Small intestine (tissue), 16 donors: ENCODE measurements at places on chromosomes 1 and 21. TPM values are rescaled to one million over a fixed set of nuclear protein-coding genes. Genes with fewer than 3 reads are reported as not detected.
A peak's percentile ranks its signal among the peaks of the same experiment; 100 is the strongest.

DNA sequence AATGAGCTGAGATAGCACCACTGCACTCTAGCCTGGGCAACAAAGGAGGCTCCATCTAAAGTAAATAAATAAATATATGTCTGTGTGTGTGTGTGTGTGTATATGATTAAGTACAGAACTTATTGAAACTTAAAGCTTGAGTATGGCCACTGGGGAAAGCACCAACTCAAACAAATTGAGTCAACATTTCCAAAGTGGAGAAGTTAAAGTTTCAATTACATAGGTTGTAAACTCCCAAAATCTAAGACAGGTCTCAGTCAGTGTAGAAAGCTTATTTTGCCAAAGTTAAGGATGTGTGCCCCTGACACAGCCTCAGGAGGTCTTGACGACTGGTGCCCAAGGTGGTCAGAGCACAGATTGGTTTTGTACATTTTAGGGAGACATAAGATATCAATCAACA is 458.9 kb upstream of the RGS18 start:
- no peak for DNase-seq
- H3K36me3 ChIP-seq, result no peaks in the 10 kb centered on the region
- H3K27me3 ChIP-seq, result no peaks in the 10 kb centered on the region
- H3K4me3 ChIP-seq, result no peak overlapping the region
- H3K27ac ChIP-seq, result no peak overlapping the region

GRCh38 chr1:61132176-61132638 is 49.8 kb downstream of the NFIA start:
- no peaks in the 10 kb centered on the region for H3K36me3 ChIP-seq
- H3K4me3 ChIP-seq, result no peak overlapping the region
- H3K27ac ChIP-seq, result no peak overlapping the region
- H3K27me3 ChIP-seq, result no peaks in the 10 kb centered on the region
- DNase-seq, result no peak

- DNase-seq, result no peak
- no peak overlapping the region for H3K27ac ChIP-seq
- no peak overlapping the region for H3K4me3 ChIP-seq
- no peaks in the 10 kb centered on the region for H3K27me3 ChIP-seq
These were observed 145.1 kb downstream of the KCNJ6 start for GRCh38 chr21:37771181-37771580.

- H3K36me3 ChIP-seq, result no peaks in the 10 kb centered on the region
- no peaks in the 10 kb centered on the region for H3K27me3 ChIP-seq
- DNase-seq, result no peak
- no peak overlapping the region for H3K4me3 ChIP-seq
These were observed 119.1 kb upstream of the C1orf174 start for GRCh38 chr1:4019147-4019521.

- no peak for DNase-seq
- no peaks in the 10 kb centered on the region for H3K4me1 ChIP-seq
- H3K36me3 ChIP-seq, result no peaks in the 10 kb centered on the region
- H3K4me3 ChIP-seq, result no peak overlapping the region
These were observed 11.6 kb downstream of the RNF223 start for GRCh38 chr1:1062348-1063163.

DNA sequence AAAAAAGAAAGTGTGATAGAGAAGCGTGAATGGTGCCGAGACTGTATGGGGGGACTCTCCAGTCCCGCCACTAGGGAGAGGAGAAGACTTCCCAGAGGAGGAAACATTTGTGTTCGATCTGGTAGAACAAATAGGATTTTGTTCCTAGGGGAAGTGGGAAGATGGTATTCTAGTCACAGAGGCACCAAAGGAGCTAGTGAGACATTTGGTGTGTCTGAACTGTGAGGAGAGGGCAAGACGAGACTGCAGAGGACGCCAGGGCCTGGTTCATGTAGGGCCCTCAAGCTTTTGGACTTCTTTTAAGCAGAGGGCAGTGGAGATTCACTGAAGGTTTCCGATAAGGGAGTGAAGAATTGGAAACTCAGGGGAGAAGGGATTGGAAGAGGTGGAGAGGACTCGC is 2.9 kb downstream of the BTBD19 start:
- no peaks in the 10 kb centered on the region for H3K27me3 ChIP-seq
- H3K4me3 ChIP-seq, result no peak overlapping the region
- H3K36me3 ChIP-seq, result no peaks in the 10 kb centered on the region
- no peak overlapping the region for H3K27ac ChIP-seq
- DNase-seq, result peak; percentile 11

KMO gene
- polyA plus RNA-seq, result 0.76 TPM

- H3K36me3 ChIP-seq, result no peaks in the 10 kb centered on the region
- DNase-seq, result no peak
- H3K4me3 ChIP-seq, result no peak overlapping the region
- no peaks in the 10 kb centered on the region for H3K4me1 ChIP-seq
- H3K27me3 ChIP-seq, result no peaks in the 10 kb centered on the region
These were observed 457.3 kb upstream of the VAMP3 start for GRCh38 chr1:7313826-7314225.

GRCh38 chr1:147579934-147580537 is 38.7 kb downstream of the BCL9 start:
- peak overlapping the region; percentile 28 for H3K27ac ChIP-seq
- peak; percentile 11 for DNase-seq
- peaks cover 4% of the 10 kb centered on the region for H3K27me3 ChIP-seq
- H3K4me3 ChIP-seq, result peak overlapping the region; percentile 14
- H3K36me3 ChIP-seq, result no peaks in the 10 kb centered on the region

SLC45A1 gene
- not detected for polyA plus RNA-seq

DNA sequence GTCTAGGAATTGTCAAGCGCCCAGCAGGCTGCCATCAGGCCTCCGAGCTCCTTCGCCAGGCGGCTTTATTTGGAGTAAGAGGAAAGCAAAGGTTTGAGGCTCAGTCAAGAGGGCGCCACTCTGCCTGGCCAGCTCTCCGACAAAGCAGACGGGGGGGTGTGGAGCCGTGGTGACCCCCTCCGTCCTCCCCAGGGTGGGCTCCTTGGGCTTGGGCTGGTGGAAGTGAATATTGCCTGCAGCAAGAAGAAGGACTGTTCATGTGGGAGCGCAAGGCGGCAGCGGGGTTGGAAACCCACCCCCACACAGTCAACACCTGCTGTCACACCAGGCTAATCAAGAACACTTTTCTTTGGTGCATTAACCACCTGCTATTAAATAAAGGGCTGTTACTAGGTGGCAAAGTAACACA is 14.6 kb downstream of the EPHX1 start:
- peak overlapping the region; percentile 64 for H3K27ac ChIP-seq
- no peaks in the 10 kb centered on the region for H3K36me3 ChIP-seq
- no peak for DNase-seq
- H3K27me3 ChIP-seq, result no peaks in the 10 kb centered on the region
- peaks cover 37% of the 10 kb centered on the region for H3K4me1 ChIP-seq
- no peak overlapping the region for H3K4me3 ChIP-seq

DNA sequence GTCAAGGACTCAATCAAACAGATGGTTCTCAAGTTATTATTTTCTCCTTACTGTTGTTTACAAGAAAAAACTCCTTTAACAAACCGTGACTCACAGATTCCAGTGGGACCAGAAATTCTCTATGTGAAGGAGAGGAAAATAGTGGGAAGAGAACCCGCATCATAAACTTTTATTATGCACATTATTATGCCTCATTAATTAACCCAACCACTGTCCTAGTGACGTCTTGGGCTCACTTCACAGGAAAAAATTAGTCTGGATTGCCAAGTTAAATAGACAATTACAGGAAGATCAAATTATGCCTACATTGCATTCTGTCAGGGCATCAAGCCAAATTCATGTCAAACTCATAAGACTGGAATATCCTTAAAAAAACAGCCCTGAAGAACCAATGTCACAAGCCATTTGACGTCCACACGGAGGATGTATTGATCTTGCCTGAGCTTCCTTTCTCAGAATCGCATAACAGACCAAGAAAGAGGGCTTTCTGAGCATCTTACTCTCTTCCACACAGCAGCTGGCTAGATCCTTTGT is 347.8 kb downstream of the DUSP10 start:
- no peak overlapping the region for H3K27ac ChIP-seq
- no peak overlapping the region for H3K4me3 ChIP-seq
- no peaks in the 10 kb centered on the region for H3K27me3 ChIP-seq
- no peaks in the 10 kb centered on the region for H3K4me1 ChIP-seq

DNA sequence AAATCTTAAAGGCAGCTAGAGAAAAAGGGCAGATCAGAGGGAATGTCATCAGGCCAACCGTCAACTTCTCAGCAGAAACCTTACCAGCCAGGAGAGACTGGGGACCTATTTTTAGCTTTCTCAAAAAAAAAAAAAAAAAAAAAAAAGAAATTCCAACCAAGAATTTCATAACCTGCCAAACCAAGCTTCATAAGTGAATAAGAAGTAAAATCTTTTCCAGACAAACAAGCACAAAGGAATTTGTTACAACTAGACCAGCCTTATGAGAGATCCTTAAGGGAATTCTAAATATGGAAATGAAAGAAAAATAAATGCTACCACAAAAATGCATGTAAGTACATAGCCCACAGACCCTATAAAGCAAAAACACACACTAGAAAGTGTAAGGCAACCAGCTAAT is 267.7 kb downstream of the AKT3 start:
- H3K36me3 ChIP-seq, result no peaks in the 10 kb centered on the region
- no peak overlapping the region for H3K27ac ChIP-seq
- H3K4me1 ChIP-seq, result no peaks in the 10 kb centered on the region
- H3K4me3 ChIP-seq, result no peak overlapping the region
- DNase-seq, result no peak

THEM5 gene
- not detected for polyA plus RNA-seq

- no peak overlapping the region for H3K4me3 ChIP-seq
- H3K4me1 ChIP-seq, result no peaks in the 10 kb centered on the region
- H3K36me3 ChIP-seq, result no peaks in the 10 kb centered on the region
- no peaks in the 10 kb centered on the region for H3K27me3 ChIP-seq
- DNase-seq, result no peak
- no peak overlapping the region for H3K27ac ChIP-seq
These were observed 26.4 kb upstream of the SMYD3 start for GRCh38 chr1:246533371-246533905.

DNA sequence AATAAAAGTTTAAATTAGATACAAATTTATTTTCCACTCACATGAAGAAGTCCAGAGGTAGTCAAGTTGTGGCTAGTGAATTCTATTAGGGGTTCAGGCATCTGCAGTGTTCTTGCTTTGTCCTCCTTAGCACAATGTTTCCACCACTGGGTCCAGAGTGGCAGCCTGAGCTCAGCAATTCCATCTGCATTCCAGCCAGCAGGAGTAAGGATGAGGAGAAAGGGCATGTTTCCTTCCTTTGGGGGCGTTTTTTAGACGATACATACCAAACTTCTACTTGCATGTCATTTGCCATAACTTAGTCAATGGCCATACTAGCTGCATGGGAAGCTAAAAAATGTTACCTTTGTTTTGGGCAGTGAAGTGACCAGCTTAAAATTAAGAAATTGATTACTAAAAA is 98.5 kb upstream of the VANGL1 start:
- no peak for DNase-seq
- no peaks in the 10 kb centered on the region for H3K36me3 ChIP-seq
- H3K4me3 ChIP-seq, result no peak overlapping the region
- H3K4me1 ChIP-seq, result no peaks in the 10 kb centered on the region
- H3K27me3 ChIP-seq, result no peaks in the 10 kb centered on the region
- no peak overlapping the region for H3K27ac ChIP-seq

- no peaks in the 10 kb centered on the region for H3K27me3 ChIP-seq
- H3K4me1 ChIP-seq, result no peaks in the 10 kb centered on the region
- H3K36me3 ChIP-seq, result no peaks in the 10 kb centered on the region
- no peak overlapping the region for H3K4me3 ChIP-seq
- no peak for DNase-seq
- H3K27ac ChIP-seq, result no peak overlapping the region
These were observed 169.7 kb upstream of the RAB4A start for GRCh38 chr1:229101011-229101871.

ACOT11 gene
- polyA plus RNA-seq, result 30.4 TPM

GRCh38 chr21:45913418-45913765 is 68.2 kb upstream of the COL6A1 start:
- no peak overlapping the region for H3K4me3 ChIP-seq
- no peak for DNase-seq
- no peaks in the 10 kb centered on the region for H3K36me3 ChIP-seq
- H3K27ac ChIP-seq, result no peak overlapping the region

OLIG2 gene
- polyA plus RNA-seq, result not detected

ZFP69B gene
- 2.6 TPM for polyA plus RNA-seq

ATF6 gene
- polyA plus RNA-seq, result 9.1 TPM

- DNase-seq, result no peak
- H3K4me1 ChIP-seq, result peaks cover 28% of the 10 kb centered on the region
- no peak overlapping the region for H3K4me3 ChIP-seq
- no peaks in the 10 kb centered on the region for H3K36me3 ChIP-seq
- H3K27me3 ChIP-seq, result no peaks in the 10 kb centered on the region
- peak overlapping the region; percentile 27 for H3K27ac ChIP-seq
These were observed 200.6 kb upstream of the CACYBP start for GRCh38 chr1:174799136-174799479.

AVPR1B gene
- polyA plus RNA-seq, result not detected

GRCh38 chr1:207813512-207813881 is 61.6 kb downstream of the CD46 start:
- H3K27me3 ChIP-seq, result no peaks in the 10 kb centered on the region
- no peak for DNase-seq
- H3K27ac ChIP-seq, result peak overlapping the region; percentile 0
- H3K4me3 ChIP-seq, result no peak overlapping the region
- peaks cover 84% of the 10 kb centered on the region for H3K36me3 ChIP-seq

DNA sequence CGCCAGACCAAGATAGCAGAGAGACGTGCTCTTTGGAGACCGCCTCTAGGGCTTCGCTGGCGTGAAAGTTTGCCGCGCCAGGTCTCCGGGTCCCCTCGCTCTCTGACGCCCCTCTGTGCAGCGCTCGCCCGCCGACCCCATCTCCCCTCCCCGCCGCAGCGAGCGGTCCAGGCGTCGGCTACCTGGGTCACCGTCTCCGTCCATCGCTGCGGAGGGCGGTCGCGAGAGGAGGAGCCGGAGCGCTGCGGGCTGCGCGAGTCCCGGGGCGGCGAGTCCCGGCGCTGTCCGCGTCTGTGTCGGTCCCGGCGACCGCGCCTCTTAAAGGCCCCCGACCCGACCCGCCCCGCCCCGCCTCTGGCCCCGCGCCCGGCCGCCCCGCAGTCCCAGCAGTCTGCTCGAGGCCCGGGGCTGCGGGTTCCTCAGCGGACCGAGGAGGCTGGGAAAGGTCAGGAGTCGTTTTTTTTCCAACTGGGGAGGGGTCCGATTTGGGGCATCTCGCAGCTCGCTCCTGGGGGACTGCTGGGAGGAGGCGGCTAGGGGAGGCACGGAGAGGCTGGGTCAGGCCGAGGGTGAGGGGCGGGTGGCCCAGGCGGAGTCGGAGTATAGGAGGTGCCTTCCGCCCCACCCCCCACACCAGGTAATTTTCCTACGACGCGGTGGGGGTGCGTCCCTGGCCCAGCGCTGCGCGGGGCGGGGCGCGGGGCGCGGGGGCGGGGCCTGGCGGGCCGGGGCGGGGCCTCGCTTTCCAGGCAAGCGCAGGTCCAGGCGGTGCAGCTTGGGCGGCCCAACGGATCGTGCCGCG is at the start of the genes FBXO2 and FBXO44:
FBXO2 (minus strand) TSS at position 293 of the 802 bp plus-strand sequence; CDS start at position 204, 89 bp downstream.
FBXO44 (plus strand) TSS at position 741 of the 802 bp plus-strand sequence. CDS start 959 bp downstream, outside the sequence.
- H3K27me3 ChIP-seq, result no peaks in the 10 kb centered on the region
- peak within 1 kb of the TSS; percentile 71 for H3K4me3 ChIP-seq
- peaks cover 7% of the 10 kb centered on the region for H3K4me1 ChIP-seq
- DNase-seq, result peak; percentile 58

- no peaks in the 10 kb centered on the region for H3K27me3 ChIP-seq
- no peak for DNase-seq
- H3K27ac ChIP-seq, result no peak overlapping the region
- no peak overlapping the region for H3K4me3 ChIP-seq
These were observed 51.0 kb upstream of the RGS8 start for GRCh38 chr1:182735343-182735742.

TRAF5 gene
- 0.67 TPM for polyA plus RNA-seq

EIF3I gene
- polyA plus RNA-seq, result 158 TPM

GRCh38 chr1:36590771-36591170 is 108.1 kb upstream of the CSF3R start:
- no peaks in the 10 kb centered on the region for H3K4me1 ChIP-seq
- H3K36me3 ChIP-seq, result no peaks in the 10 kb centered on the region
- H3K27ac ChIP-seq, result no peak overlapping the region
- H3K4me3 ChIP-seq, result no peak overlapping the region

LIN28A gene
- not detected for polyA plus RNA-seq

FCER1G gene
- 11.6 TPM for polyA plus RNA-seq
